ENCODE measurements at places on chromosomes 6 and 20.

DNA sequence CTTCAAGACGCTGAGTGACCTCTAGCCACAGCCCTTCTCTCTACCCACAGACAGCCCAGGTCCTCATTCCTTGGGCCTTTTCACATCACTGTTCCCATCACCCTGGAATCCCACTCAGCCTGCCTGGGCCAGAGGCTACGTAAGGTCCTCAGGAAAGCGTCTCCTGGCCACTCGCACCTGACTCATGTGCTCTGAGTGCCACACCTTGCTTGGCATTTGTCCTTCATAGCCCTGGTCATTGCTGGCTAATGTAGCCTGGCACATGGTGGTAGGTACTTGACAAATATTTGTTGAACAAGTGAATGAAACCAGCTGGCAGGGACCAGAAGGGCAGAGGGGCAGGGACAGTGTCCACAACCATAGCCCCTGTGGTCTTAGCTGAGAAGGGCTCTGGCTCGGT lies 50.6 kb upstream of the FANCE start:
- DNase-seq: no peak

DNA sequence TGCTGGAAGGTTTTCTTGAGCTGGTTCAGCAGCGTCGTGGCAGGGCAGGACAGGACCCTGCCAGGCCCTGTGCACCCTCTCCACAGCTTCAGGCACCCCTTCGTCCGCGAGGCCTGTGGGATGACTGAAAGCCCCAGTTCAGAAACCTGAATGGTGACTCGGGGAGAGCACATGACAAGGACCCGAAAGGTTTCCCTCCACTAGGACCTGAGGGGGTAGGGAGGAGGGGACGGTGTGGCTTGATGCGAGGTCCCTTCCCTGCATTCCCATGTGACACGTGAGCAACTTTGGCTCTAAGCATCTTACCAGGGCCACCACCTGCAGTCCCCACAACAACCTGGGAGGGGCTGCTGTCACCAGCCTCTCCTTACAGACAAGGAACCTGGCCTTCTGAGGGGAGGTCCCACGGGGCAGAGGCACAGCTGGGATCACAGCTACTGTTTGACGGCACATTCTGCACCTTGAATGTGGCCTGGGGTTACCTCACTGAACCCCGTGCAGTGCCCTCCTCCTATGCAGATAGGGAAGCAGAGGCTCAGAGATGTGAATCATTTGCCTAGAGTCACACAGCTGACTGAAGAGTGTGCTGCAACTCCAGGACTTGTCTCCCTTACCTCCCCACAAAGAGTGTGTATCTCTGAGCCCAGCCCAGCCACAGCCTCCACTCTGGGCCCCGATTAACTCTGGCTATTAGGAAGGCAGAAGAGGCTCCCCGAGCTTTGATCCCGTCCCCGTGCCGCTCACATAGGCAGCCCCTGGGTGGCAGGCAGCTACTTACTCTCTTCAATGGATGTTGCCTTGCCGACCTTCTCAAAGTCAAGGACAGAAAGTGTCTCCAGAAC lies 84.6 kb downstream of the PTPN1 start:
- no peak for DNase-seq

- DNase-seq: no peak
Measured at GRCh38 chr6:118663993-118664985, 12.9 kb upstream of the CEP85L start.

- DNase-seq: no peak
Measured at GRCh38 chr6:36612101-36612625, 18.0 kb downstream of the SRSF3 start.

- no peak for DNase-seq
Measured at GRCh38 chr20:25148982-25149846, 46.3 kb upstream of the ENTPD6 start.

- no peak for DNase-seq
Measured at GRCh38 chr6:90053614-90054013, 159.3 kb downstream of the GJA10 start.

GRCh38 chr20:46027245-46027853 lies 1.7 kb upstream of the SLC12A5 start:
- DNase-seq: no peak

- DNase-seq: no peak
Measured at GRCh38 chr6:112153926-112154607, 66.7 kb downstream of the FAM229B start.

DNA sequence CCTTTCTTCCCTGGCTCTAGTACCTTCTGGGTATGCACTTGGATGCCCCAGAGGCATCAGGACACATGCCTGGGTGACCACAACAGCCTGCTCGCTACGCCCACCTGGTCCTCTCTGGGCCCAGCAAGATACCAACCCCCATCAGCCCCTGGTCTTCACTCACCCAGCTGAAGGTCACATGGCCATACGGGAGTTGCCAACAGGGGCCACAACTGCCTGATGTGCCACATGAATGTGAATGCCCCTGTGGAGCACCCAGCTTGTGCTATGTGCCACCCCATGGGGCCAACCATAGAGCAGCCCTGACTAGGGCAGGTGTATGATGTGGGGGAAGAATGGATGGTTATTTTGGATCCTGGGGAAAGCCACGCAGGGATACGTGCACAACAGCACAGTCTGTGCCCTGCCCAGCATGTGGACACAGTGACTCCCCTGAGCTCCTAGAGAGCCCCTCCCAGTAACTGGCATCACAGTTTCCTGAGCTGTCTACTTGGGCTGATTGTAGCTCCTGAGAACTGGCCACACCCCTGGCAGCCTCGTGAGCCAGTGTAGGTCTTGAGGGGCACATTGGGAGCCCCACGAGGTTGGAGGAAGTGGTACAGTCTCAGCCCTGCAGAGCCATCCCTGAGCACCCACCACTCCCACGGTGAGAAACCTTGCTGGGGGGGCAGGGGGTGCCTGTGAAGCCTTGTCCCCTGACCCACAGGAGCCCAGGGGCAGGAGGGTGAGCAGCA lies 10.5 kb upstream of the PCMTD2 start:
- no peak for DNase-seq

- no peak for DNase-seq
Measured at GRCh38 chr20:46557231-46557956, 6.9 kb upstream of the OCSTAMP start.

DNA sequence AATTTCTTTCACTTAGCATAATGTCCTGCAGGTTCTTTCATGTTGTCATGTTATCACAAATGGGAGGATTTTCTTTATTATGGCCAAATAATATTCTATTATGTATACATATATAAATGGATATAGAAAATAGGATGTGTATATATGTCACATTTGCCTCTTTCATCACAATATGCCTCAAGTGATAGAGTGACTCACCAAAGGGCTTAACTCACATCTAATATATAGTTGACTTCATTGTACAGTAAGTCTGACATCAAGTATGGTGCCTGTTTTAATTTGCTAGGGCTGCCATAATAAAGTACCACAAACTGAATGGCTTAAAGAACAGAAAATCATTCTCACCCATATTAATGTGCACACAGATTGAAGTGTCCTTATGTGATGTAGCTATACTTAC lies 436.1 kb upstream of the FLRT3 start:
- no peak for DNase-seq

DNA sequence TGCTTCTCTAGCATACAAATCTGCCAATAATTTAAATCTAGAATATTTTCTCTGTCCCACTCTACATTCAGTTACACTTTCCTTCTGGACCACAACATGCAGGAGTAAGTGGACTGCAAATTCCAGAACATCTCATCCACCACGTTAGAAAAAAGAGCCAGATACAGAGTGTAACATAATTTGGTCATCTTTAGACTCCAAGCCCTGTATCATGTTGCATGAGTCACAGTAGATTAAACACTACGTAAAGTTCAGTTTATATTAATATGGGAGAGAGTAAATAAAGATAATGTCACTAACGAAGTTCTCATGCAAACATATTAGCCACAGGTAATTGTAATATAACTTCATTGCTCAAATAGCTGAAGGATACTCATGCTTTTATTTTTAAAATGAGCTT lies 327.0 kb downstream of the C6orf118 start:
- no peak for DNase-seq

DNA sequence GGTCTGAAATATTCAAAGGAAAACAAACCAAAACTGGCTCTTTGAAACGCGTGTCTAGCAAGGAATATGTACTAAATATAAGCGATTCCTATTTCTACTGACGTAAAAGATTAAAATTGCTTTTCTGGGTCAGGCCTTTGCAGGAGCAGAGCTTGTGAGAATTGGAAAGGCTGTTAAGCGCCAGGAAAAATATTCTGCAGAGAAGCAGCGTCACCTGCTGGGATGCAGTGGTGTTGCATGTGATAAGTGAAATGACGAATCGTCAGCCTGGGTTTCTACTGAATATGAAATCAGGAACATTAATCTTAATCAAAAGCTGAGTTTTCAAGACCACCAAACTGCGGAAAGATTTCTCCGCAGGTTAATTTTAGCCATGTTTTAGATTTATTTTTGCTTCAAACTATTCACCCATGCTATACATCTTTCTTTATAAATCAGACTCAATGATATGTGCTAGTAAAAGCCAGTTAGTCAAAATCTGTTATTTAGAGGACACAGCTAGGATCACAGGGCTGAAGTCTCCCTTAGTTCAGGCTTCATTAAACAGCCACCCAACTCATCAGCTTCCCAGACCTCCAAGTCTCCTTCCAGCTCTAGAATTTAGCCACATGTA lies 67.4 kb downstream of the ALDH8A1 start:
- no peak for DNase-seq

DNA sequence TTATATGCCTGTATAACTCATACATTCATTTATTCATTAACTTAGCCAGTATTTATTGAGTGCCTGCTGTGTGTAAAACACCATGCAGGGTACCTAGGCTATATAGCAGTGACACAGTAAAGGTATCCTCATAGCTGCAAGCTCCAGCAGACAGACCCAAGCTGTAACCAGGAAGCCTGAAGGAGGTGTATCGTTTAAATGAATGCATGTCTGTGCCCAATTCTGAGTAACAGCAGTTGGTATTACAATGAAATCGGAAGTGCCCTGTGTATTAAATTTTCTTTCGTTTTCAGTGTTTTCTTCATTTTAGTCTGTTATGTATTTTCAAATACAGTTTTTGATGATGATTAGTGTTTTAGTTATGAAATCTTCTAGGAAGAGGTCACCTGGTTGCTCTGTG lies 485.8 kb upstream of the SOX4 start:
- DNase-seq: no peak

- no peak for DNase-seq
Measured at GRCh38 chr6:10382322-10382721, 32.6 kb downstream of the TFAP2A start.

DNA sequence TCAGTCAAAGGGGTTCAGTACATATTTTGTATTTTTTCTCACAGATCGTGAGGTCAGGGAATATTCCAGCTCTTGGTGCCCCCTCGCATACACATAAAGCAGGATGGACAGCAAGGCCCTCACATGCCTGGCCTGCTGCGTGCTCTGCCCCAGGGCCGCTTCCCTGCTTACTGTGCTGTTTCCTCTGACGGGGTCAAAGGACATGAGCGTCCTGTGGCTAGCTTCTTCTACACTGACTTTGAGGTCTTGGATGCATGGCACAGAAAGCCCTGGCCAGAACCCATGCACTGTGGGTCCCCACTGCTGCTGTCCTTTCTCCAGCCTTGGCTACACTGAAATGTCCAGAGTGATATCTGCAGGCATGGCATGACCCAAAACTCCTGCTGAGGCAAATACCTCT lies 92.5 kb upstream of the GGTLC1 start:
- no peak for DNase-seq

DNA sequence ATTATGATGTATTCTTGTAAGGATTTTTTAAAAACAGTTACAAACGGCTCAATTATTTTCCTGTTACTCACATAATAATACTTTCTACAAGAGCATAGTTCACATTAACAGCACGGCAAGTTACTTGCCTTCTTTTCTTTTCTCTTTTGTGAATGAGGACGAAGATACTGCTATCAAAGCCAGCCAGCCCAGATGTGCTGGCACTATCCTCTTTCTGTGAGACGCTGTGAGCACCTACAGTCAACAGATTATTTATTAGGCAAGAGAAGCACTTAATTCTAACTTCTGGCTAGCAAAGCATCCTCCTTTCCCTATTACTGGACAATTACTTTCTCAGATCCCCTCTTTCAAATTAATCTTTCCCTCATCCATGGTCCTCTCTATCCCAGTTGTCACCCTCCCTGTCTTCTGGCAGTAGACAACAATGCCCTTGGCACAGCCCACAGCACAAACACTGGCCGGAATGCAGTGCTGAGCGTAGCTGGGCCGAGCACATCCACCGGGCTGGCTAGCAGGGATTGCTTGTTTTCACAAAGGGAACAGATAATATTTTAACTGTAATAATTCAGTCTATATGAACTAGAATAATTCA lies 262.1 kb downstream of the FOXC1 start:
- DNase-seq: peak; percentile 55

- DNase-seq: no peak
Measured at GRCh38 chr20:31808481-31808880, 10.7 kb upstream of the MYLK2 start.

- DNase-seq: no peak
Measured at GRCh38 chr20:46129955-46130481, 11.9 kb downstream of the CD40 start.

DNA sequence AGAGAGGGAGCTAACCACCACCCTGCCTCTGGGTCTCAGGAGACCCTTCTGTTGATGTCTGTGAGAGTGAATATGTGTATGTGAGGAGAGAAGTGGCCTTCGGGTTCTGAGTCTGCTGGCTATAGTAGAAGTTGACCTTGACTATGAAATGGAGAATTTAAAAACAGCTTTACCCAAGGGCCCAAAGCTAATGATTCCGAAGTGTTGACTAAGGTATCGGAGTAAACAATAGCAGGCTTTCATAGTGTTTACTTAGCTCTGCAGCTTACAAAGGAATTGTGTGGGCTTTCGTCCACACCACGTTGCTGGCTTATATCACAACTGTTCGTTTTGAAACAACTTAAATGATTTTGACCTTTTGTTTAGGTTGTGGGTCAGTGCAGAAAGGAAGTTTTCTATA lies 126.5 kb upstream of the JAG1 start:
- DNase-seq: no peak

- no peak for DNase-seq
Measured at GRCh38 chr20:62732031-62732760, 23.6 kb downstream of the NTSR1 start.

- DNase-seq: peak; percentile 57
Measured at GRCh38 chr20:25040438-25040831, 17.5 kb downstream of the ACSS1 start.
